ENCODE measurements at places on chromosomes 6 and 20.
A peak's percentile ranks its signal among the peaks of the same experiment; 100 is the strongest.

DNA sequence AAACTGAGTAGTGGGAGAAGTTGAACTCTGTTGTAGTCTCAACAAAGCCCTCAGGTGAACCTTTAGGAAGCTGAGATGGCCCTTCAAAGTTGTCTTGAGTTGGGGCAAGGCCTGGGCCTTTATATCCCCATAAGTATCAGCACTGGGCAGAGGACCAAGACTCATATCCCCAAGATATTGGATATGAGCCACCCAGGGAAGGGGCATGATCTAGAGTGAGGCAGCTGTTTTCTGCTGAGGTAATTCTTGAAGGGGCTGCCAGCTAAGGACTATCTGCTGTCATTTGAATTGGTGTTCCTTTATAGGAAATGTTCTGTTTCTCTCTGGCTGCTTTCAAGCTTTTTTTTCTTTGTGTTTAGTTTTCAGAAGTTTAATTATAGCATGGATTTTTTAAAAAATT is 140.7 kb upstream of the FLRT3 start:
- DNase-seq = no peak

DNA sequence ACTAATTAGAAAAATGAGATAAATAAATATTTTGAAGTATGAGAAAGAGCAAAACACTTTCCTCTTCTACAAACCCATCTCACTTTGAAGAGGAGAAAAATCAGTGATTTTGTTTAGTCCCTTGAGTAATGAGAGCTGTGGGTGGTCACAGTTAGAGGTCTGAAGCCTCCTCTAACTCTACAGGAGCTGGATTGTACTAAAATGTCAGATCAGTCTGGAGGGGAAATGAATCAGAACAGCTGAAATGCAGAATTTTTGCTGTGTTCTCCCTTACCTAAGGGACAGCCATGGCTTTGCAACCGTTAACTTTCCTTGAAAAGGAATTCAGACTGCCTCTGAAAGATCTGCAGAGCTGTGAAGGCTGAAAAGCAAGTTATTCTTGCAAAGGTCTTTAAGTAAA is 11.4 kb upstream of the RFPL4B start:
- no peak for DNase-seq

- DNase-seq = no peak
These were observed 21.3 kb downstream of the STK35 start for GRCh38 chr20:2122936-2123335.

DNA sequence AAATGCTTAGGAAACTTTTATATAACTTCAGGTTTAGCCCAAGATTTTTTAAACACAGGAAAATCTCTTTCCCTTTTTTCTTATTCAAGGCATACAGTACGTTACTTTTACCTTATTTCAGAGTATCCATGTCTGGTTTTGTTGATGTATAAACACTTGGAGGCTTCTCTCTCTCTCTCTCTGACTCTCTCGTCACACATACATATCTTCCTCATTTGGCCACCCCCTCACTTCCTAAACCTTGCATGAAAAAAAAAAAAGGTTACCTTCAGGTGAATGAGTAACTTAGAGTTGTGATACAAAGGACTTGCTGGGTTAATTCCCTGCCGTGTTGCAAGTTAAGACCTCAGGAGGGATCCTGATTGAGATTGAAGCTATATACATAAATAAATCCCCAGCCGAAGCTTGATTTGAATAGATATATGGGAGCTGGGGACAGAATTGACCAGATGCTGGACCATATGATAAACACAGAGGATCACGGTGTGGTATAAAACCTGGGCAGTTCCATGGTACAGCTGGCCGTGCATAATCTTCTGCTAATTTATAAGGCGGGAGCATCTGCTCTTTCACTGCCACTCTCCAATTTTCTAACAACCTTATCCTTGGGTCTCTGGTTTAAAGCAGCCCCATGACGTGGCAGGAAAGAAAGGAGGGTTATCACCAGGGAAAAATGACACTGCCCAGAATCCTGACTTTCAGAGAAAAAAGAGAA is 55.1 kb upstream of the IL20RA start:
- DNase-seq = no peak

DNA sequence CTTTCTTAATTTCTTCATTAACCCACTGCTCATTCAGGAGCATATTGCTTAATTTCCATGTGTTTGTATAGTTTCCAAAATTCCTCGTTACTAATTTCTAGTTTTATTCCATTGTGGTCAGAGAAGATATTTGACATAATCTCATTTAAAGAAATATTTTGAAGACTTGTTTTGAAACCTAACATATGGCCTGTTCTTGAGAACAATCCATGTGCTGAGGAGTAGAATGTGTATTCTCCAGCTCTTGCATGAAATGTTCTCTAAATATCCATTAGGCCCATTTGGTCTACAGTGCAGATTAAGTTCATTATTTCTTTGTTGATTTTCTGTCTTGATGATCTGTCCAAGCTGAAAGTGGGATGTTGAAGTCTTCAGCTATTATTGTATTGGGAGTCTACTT is 251.7 kb downstream of the ALDH8A1 start:
- DNase-seq = no peak

DNA sequence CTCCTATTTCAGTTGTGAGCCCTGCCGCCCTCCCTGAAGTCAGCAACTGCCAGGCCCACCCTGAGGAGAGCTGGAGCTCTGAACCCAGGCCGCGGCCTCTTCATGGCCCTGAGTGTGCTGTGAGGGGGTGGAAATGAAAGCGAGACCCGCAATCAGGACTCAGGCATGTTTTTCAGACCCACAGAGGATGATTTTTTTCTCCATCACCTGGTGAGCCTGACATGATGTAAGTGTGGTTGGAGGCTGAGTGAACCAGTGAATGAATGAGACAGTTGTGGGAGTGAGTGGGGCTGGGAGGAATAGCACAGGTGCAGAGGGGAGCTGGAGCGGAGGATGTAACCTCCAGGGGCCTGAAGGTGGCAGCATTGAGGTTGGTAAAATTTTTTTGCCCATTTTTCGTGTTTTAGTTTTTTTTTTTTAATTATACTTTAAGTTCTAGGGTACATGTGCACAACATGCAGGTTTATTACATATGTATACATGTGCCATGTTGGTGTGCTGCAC is 18.3 kb downstream of the RAET1L start:
- DNase-seq = peak; percentile 57

GRCh38 chr20:14573676-14574075 is 236.3 kb upstream of the FLRT3 start:
- DNase-seq = no peak

- no peak for DNase-seq
These were observed 32.0 kb downstream of the KCNQ2 start for GRCh38 chr20:63440366-63440955.

DNA sequence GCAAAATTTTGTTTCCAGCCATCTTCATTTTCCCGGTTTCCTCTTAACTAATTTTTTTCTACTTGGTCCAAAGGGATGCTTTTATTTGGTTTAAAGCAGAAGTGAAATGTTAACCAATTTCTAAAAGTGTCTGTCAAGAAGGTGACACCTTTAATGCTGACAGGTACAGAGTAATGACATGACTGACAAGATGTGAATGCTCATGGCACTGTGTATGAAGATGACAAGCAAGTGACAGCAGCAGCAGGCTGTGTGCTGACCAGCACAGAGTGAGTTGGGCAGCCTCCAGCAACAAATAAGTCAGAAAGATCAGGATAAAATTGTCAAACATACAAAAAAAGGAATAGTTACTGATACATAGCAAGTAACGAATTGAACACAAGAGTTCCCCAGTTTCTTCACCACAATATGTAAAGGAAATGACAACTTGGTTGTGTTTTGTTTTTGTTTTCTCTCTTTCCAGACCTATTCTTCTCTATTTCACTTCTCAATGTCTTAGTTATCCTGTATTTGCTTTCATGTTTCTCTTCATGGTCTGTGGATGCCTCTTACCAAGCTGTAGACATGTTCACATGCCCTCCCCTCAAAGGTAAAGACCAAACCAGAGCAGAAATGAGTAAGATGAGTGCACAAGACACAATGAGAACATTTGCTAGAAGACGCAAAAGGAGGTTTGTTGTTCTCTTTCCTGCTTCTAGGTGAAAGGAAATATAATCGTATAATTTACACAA is 174.9 kb downstream of the FRK start:
- no peak for DNase-seq

DNA sequence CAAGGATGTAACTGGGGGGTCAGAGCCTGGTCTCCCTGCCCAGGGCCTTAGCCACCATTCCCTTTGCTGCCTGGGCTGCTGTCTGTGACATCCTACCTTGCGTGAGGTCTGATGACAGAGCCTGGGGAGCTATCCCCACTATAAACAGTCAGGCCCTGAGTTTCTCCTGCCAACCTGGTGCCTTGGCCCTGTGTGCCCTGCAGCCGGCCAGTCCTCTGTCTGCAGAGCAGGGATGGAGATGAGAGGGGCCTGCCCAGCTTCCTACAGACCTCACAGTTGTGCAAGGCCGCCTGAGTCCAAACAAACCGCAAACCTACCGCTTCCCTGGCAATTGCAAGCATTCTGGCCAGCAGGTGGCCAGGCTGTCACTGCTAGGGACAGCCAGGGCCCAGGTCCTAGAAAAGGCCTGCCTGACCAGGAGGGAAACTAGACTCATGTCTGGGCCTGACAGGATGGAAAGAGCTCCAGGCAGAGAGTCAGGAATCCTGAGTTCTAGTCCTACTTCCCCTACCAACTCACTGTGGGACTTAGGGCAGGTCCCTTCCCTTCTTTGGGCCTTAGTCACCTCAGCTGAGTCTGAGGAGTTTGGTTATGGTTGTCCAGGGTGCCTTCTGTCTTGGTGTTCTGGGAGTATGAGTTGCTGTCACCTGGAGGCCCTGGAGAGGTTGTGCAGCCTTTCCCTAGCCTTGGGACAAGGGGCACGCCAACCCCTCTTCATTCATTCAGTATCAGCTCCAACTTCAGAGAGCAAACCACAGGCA is 86.2 kb downstream of the VEGFA start:
- DNase-seq = no peak

DNA sequence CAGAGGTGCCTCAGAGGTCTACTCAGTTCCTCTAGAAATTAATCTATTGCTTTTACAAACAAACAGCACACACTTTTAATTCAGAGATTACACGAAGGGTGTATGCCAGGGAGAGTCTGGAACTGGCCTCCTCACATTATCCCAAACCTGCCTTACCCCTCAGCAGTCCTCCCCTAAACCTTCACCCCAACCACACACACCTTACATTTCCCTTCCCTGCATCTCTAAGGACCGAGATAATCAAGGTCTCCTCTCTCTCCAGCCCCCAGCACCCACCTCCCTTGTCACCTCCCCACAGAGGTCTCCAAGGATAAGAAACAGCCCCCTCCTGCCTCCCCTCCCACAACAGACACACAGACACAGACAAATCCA is 6.1 kb downstream of the HLA-DRB1 start:
- DNase-seq = no peak

GRCh38 chr6:150119173-150119572 is 23.7 kb upstream of the PPP1R14C start:
- no peak for DNase-seq

GRCh38 chr6:127201321-127201720 is 65.3 kb upstream of the RNF146 start:
- DNase-seq = no peak

DNA sequence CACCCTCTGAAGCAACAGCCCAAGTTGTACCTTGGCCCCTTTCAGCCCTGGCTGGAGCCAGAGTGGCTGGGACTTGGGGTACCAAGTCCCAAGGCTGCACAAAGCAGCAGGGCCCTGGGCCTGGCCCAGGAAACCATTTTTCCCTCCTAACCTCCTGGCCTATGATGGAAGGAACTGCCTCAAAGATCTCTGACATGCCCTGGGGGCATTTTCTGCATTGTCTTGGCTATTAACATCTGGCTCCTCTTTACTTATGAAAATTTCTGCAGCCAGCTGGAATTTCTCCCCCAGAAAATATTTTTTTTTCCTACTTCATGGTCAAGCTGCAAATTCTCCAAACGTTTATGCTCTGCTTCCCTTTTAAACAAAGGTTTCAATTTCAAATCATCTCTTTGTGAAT is 269.4 kb upstream of the CDYL start:
- DNase-seq = no peak

- DNase-seq = no peak
These were observed 37.8 kb upstream of the RNF144B start for GRCh38 chr6:18349386-18349785.

DNA sequence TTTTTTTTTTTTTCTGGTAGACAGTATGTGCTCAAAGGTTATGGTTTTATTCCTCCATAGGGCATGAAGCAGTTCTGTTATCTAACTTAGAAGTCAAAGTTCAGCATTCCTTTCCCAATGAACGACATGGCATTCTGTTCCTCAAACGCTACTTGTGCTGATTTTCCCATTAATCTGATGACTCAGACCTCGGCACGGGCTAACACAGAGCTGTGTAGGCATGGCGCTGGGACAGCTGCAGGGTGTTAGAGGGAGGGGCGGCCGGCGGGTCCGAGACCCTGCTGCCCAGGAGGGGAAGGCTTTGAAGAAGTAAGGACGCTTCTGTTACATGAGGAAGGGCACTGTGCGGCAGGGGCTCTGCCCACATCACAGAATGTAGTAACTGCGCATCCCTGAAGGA is 93.6 kb upstream of the AGPAT4 start:
- no peak for DNase-seq

GRCh38 chr20:53281557-53282117 is 309.5 kb downstream of the TSHZ2 start:
- no peak for DNase-seq

All from stimulated activated CD4-positive, alpha-beta T cell treated with anti-CD3 and anti-CD28 coated beads, Interleukin-2, amount 100 ng/mL, for 24 hours (primary cell).